ENCODE measurements at places on chromosomes 12 and 14. TPM values are rescaled to one million over a fixed set of nuclear protein-coding genes. Genes with fewer than 3 reads are reported as not detected.

- no peaks in the 10 kb centered on the region for H3K27me3 ChIP-seq
- no peak overlapping the region for H3K27ac ChIP-seq
- DNase-seq: no peak
- no peaks in the 10 kb centered on the region for H3K4me1 ChIP-seq
- H3K4me3 ChIP-seq: no peak overlapping the region
Observed at GRCh38 chr12:73065913-73066312, 793.7 kb downstream of the TRHDE start.

Gene IFNG
- total RNA-seq: 25.0 TPM

GRCh38 chr14:66078006-66078405 lies 408.2 kb upstream of the CCDC196 start:
- no peaks in the 10 kb centered on the region for H3K4me1 ChIP-seq
- H3K36me3 ChIP-seq: no peaks in the 10 kb centered on the region
- DNase-seq: no peak
- peaks cover 6% of the 10 kb centered on the region for H3K27me3 ChIP-seq

Gene CCDC196
- not detected for total RNA-seq

- no peak overlapping the region for H3K4me3 ChIP-seq
- H3K36me3 ChIP-seq: no peaks in the 10 kb centered on the region
- no peak for DNase-seq
- no peaks in the 10 kb centered on the region for H3K4me1 ChIP-seq
Observed at GRCh38 chr14:32666308-32666707, 272.4 kb upstream of the NPAS3 start.

DNA sequence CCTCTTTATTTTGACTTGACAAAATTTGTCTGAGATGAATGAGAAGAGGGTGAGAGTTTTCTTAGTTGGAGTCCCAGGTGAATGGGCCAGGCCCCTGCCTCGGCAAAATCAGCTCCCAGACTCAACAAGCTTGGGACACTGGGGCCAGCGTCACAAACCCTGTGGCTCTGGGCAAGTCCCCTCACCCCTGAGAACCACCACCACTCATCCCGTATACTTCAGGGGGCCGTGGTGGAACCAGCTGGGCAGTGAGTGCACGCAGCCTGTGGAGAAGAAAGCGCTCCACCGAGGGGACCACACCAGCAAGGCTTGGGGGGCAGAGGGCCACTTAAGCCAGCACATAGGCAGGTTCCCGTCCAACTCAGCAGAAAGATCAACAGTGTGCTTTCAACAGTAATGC lies 40.2 kb downstream of the DEGS2 start:
- H3K27ac ChIP-seq: no peak overlapping the region
- H3K4me3 ChIP-seq: no peak overlapping the region
- peaks cover 3% of the 10 kb centered on the region for H3K4me1 ChIP-seq
- no peaks in the 10 kb centered on the region for H3K27me3 ChIP-seq

DNA sequence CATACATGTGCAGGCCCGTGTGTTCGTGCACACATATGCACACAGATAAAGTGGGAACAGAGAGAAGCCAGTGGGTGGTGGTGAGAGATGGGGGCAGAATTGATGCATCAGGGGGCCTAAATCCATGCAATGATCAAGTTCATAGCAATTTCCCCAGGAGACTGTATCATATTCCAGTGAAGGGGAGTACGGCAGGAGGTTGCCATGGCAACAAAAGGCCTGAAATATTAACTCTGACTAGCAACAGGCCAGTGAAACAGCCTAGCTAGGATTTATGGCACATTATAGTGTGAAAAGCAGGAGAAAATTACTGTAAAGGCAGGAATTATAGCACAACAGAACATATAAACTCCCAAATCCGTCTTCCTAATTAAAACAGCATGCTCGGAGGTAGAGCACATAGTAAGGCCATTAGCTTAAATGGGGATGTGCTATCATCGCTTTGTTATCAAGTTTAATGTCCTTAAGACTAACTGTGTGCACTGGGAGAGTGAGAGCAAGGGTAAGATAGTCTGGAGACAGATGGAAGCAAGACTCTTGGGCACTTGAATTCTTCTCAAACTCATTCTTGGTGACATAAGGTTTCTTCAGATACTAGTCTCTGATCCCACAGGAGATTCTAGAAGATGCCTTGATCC lies 806.3 kb downstream of the DIO2 start:
- H3K4me3 ChIP-seq: no peak overlapping the region
- no peaks in the 10 kb centered on the region for H3K27me3 ChIP-seq
- no peak overlapping the region for H3K27ac ChIP-seq
- H3K4me1 ChIP-seq: no peaks in the 10 kb centered on the region
- no peaks in the 10 kb centered on the region for H3K36me3 ChIP-seq

GRCh38 chr12:124993626-124994436 lies at the start of gene BRI3BP:
Gene BRI3BP (plus strand): TSS chr12:124993645. CDS start chr12:124993791, 146 bp downstream.
- H3K36me3 ChIP-seq: peaks cover 8% of the 10 kb centered on the region
- H3K27ac ChIP-seq: peak within 1 kb of the TSS; percentile 85
- peak; percentile 48 for DNase-seq
- H3K4me3 ChIP-seq: peak within 1 kb of the TSS; percentile 92
- no peaks in the 10 kb centered on the region for H3K27me3 ChIP-seq

Gene MORN3
- total RNA-seq: 4.2 TPM

DNA sequence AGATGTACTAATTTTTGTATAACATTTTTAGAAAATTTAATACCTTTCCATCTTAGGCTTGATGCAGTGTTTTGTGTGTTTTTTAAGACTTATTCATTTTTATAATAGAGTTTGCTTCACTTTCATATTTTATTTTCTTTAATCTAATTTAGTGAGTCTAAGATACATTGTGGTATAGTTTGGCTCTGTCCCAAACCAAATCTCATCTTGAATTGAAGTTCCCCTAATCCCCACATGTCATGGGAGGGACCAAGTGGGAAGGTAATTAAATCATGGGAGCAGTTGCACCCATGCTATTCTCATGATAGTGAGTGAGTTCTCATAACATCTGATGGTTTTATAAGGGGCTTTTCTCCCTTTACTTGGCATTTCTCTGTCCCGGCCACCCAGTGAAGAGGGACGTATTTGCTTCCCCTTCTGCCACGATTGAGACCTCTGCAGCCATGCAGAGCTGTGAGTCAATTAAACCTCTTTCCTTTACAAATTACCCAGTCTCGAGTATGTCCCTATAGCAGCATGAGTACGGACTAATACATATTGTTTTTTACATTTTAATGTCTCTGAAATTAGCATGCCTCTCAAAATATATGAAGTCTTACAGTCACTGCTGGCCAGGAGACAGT lies 34.9 kb downstream of the GABARAPL1 start:
- no peak for DNase-seq
- H3K4me1 ChIP-seq: peaks cover 15% of the 10 kb centered on the region
- H3K4me3 ChIP-seq: no peak overlapping the region
- H3K36me3 ChIP-seq: no peaks in the 10 kb centered on the region
- no peak overlapping the region for H3K27ac ChIP-seq

Gene RBM23
- total RNA-seq: 71.8 TPM

Gene GUCY2C
- total RNA-seq: not detected

Gene MMP17
- total RNA-seq: 1.1 TPM

Gene PROX2
- total RNA-seq: not detected

DNA sequence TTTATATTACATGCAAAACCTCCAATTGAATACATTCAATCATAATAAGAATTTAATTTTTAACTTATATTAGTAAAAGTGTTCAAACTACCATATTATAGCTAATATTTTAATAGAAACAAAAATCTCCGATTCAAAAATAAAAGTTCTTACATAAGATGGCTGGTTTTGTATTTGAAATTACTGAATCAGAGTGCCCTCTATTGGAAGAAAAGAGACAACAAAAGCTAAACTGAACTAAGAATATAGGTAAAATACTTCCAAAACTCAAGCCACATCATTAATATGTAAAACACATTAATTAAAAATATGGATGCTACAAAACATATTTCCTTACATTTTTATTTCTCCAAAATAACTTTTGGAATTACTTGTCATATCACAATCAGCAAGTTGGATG lies 120.3 kb downstream of the GARIN6 start:
- no peak overlapping the region for H3K27ac ChIP-seq
- H3K36me3 ChIP-seq: no peaks in the 10 kb centered on the region
- H3K27me3 ChIP-seq: no peaks in the 10 kb centered on the region

Gene FIGNL2
- 0.33 TPM for total RNA-seq

DNA sequence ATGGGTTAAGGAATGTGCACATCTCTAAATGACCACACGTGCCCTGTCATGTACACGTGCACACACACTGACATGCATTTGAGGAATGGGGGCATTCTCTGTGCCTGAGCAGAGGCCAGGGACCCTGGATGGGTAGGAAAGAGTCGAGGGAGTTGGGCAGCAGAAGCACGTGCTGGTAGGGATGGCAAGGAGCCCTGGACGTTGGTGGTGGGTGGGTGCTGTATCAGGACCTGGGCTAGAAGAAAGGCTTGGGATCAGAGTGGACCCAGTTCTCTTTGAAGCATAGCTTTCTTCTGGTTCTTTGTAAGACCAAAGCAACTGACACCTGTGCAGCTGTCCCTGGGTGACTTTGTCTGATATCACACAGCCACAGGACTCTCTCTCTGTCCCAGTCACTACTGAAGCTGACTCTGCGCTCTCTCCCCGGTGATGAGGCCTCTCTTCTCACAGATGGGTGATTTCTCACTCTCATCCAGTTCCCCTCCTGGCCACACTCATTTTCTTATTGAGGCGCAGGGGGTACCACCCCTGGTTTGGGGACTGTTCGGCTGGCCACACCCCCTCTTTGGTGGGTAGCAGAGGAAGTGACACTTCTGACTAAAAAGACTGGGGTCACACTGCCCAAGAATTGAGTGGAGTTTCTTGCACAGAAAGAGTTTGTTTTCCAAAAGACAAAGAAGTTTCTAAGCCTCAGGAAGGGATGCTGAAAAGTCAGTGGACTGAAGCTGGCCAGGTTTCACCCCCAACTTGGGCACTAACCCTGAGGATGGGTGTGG lies 171.7 kb upstream of the RTL1 start:
- DNase-seq: peak; percentile 2
- no peak overlapping the region for H3K4me3 ChIP-seq
- H3K27ac ChIP-seq: no peak overlapping the region
- no peaks in the 10 kb centered on the region for H3K36me3 ChIP-seq

DNA sequence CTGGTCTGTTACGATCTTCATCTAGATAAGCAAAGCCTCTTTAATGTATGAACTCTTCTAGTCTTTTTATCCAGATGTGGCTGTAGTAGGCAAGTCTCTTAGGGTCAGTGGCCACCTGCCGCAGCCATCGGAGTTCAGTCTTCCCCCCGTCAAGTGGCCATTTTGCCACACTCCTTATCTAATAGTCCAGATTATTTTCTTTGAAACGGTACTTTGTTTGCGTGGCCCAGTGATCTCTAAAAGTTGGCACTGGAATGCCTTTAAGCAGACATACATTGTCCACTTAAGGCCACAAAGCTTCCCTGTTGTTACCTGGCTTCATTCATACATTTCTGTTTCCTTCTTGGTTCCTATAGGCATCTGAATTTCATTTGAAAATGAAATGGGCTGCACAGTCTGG lies 36.0 kb upstream of the BMAL2 start:
- peaks cover 5% of the 10 kb centered on the region for H3K36me3 ChIP-seq
- H3K4me3 ChIP-seq: no peak overlapping the region
- no peak overlapping the region for H3K27ac ChIP-seq
- no peak for DNase-seq
- peaks cover 1% of the 10 kb centered on the region for H3K4me1 ChIP-seq
- no peaks in the 10 kb centered on the region for H3K27me3 ChIP-seq

DNA sequence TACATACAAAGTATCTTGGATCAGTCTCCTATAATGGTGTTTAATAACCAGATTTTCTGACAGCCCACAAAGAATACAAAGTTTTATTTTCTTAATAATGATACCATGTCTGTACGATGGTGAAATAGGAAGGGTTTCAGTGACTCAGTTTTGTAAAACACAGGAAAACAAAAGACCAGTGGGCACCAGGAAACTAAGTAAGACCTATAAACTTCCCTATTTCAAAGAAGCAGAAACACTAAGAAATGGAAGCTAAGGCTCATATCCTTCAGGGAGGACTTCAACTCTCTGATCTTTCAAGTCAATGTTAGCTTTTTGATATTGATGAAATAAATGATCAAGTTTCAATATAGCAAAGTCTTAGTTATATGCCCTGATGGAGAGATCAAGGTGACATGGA lies 196.0 kb downstream of the DUSP6 start:
- no peak overlapping the region for H3K4me3 ChIP-seq
- peaks cover 28% of the 10 kb centered on the region for H3K4me1 ChIP-seq
- peak overlapping the region; percentile 77 for H3K27ac ChIP-seq
- peaks cover 30% of the 10 kb centered on the region for H3K36me3 ChIP-seq
- no peak for DNase-seq

- no peaks in the 10 kb centered on the region for H3K36me3 ChIP-seq
- no peak overlapping the region for H3K4me3 ChIP-seq
- H3K27me3 ChIP-seq: peaks cover 1% of the 10 kb centered on the region
- no peaks in the 10 kb centered on the region for H3K4me1 ChIP-seq
- DNase-seq: no peak
Observed at GRCh38 chr12:58310368-58310767, 369.0 kb downstream of the ATP23 start.

Measured in activated CD4-positive, alpha-beta memory T cell treated with anti-CD3 and anti-CD28 coated beads, Interleukin-2, amount 10 ng/mL, durations not matched to agents 7 days and 5 days (primary cell).